ENCODE measurements at places on chromosomes 3 and 15.

DNA sequence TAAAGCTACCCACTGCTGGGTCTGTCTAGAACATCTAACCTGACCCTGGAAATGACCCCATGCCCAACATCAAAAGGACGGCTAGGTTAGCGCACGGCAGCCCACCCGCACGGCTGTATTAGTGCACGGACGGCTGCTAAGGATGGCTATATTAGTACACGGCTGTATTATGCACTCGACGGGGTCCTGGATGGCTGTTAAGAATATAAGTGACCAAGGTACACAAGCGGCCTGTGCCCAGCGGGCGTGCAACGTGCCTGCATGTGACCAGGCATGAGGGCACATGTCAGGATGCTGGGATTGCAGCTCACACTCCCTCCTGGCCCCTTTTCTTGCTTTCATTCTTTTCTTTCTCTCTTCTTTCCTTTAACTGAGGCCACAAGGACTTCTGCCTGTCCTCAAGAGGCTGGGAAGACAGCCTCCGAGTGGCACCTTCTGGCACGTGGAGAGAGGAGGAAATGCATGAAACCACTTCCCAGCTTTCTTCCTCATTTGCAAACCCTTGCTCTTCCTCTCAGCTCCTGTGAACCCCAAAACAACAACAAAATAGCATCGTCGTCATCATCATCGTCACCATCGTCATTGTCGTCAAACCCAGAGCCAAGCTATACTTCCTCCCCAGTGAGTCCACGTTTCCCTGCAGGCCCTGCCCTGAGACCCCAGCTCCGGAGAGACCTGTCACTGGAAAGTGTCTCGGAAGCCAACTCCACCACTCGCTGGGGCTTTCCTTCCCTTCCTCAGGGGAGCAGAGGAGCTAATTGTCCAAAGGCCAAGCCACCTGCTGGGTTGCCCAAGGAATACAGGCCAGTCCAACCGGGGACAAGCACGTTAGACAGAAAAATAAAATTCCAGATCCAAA lies 101.8 kb downstream of the CHSY1 start:
- DNase-seq: no peak

- DNase-seq: no peak
These were observed 514.0 kb downstream of the OCA2 start for GRCh38 chr15:27585041-27585640.

DNA sequence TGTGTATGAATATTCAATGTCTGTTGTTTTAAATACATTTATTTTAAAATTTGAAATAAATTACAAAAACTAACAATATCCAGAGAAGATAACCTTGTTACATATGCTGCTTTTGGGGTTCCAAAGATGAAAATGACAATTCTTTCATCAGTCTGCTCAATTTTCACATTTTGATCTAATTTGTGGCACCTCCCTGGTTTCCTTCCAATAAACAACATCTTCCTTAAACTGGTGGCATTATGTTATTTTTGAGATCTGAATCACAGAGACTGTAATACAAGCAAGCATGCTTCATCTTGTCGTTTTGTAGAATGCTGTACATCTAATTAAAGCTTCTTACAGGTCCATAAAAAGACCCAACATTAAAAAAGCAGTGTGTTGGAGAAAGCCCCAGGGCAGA lies 2.2 kb upstream of the SNRK start:
- no peak for DNase-seq

- no peak for DNase-seq
These were observed 111.6 kb downstream of the ALDH1A2 start for GRCh38 chr15:57953874-57954273.

GRCh38 chr3:120435621-120436020 lies 15.2 kb downstream of the FSTL1 start:
- no peak for DNase-seq

DNA sequence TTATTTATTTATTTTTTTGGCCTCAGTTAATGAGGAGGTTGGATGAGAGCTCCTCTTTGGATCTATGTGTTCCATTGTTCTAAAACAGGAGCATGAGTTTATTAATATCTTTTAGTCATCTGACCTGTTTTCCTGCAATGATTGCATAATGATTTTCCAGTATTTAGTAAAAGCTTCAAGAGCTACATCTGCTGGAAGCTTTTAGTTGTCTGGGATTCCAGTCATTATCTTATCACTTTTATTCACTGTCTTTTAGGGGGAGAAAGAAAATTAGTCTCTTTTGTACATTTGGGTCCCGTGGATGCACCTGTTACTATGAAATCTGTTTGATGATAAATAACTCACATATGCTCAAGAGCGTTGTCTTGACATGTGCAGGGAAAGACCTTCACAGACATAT lies 1270.0 kb downstream of the ROBO1 start:
- no peak for DNase-seq

GRCh38 chr15:67119238-67119846 lies 53.9 kb downstream of the SMAD3 start:
- DNase-seq: no peak

DNA sequence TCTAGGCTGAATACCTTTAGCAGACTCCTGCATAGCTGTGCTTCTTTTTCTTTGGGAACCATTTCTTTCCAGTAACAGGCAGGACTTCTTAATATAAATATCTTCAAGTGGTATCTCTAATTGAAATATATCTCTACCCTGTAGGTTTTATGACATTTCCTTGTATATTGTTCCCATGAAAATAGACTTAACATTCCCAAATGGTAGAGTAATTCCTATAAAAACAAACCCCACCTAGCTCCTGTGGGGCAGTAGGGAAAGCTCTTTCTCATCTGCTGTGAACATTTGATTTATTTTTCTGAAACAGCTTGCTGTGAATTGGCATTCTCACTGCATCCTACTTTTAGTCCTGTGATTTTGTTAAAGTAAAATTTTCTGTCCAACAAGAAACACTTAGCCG lies 20.8 kb downstream of the SELENOT start:
- no peak for DNase-seq

DNA sequence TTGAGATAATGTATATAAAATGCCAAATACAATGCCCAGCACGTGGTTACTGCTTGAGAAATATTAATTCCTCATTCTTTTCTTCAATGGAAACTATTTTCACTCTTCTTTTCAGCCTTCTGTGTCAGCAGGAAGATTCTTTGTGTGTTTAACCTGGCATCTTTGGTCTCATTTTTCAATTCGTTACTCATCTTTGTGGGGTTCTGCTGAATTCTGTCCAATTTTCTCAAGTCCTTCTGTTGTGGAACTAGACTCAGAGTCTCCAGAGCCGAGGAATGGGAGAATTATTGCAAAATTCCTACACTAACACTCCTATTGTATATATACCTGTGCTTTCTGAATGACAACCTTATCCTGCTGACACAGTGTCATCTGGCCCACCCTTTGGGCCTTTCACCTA lies 96.8 kb upstream of the RGMA start:
- DNase-seq: no peak

GRCh38 chr15:81074773-81075172 lies 59.3 kb upstream of the CFAP161 start:
- DNase-seq: no peak

GRCh38 chr15:79773128-79773527 lies 123.7 kb downstream of the MTHFS start:
- DNase-seq: no peak

GRCh38 chr3:141246958-141247301 lies 15.3 kb downstream of the PXYLP1 start:
- no peak for DNase-seq

DNA sequence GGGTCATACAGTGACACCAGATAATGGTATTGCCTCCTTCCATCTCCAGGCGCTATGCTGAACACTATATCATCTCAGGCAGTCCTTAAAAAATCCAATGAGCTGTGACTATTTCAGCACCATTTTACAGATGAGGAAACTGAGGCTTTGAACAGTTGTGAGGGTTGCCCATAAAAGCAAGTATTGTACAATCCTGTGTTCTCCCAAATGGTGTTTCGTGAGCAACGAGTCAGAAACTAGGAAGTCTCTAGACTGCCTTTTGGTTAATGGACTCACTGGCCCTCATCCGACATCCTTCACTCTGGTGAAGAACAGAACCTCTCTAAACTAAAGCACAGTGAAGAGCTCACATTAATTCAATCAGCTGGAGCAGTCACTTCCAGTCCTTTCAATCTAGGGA lies 61.8 kb downstream of the ATP8B4 start:
- DNase-seq: no peak

GRCh38 chr3:101902041-101902440 lies 52.7 kb downstream of the NFKBIZ start:
- DNase-seq: no peak

- no peak for DNase-seq
These were observed 92.0 kb downstream of the IGSF11 start for GRCh38 chr3:118942671-118943070.

DNA sequence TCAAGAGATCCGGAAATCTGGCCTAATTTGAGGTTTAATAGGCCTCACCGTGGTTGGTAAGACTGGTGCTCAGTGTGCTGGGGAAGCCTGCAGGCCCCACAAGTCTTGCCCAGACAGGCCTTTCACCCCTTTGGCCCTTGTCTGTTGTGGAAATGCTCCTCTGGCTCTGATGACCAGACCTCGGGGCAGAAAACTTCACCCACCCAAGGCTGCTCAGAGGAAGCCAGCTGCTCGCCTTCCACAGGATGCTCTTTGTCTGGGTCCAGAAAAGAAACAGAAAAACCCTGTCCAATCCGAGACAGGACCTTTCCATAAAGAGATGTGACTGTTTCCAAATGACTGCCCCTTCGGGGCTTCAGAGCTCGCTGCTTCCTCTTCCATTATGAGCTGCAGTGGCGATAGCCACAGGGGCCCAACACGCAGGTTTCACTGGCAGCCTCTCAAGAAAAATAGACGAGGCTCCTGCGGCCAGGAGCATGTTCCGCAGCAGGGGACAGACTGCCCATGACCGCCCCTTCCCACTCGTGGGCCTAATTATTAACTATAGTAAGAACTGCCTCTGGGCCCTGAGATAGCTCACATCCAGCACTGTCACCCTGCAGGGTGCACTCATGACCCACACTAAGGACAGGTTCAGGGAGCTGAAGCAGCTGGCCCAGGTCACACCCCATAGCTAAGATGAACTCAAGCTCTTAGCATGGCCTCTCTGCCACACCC lies 6.8 kb upstream of the SNX22 start:
- DNase-seq: no peak

- peak; percentile 12 for DNase-seq
These were observed 46.4 kb upstream of the SYNM start for GRCh38 chr15:99058421-99058870.

- no peak for DNase-seq
These were observed 23.1 kb downstream of the SRGAP3 start for GRCh38 chr3:9226326-9226725.

DNA sequence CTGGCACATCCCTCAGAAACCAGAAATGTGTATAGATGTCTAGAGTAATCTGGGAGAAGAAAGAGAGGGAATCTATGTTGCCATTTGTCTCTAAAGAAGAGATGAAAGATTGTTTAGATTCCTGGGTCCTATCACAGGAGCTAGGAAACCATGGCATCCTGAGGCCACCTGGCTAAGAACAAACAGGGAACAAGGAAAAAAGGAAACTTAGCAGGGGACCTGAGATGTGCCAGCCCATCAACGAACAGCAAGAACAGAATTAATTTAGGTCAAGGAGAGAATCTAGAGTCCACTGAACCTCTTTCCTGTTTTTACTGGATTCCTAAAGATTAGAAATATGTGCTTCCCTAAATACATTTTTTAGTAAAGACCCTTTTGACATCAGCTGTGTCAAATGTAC lies 30.3 kb downstream of the IP6K1 start:
- no peak for DNase-seq

- DNase-seq: no peak
These were observed 327.5 kb upstream of the UMPS start for GRCh38 chr3:124402791-124403190.

GRCh38 chr3:160707187-160707794 lies 30.3 kb downstream of the ARL14 start:
- DNase-seq: peak; percentile 40

DNA sequence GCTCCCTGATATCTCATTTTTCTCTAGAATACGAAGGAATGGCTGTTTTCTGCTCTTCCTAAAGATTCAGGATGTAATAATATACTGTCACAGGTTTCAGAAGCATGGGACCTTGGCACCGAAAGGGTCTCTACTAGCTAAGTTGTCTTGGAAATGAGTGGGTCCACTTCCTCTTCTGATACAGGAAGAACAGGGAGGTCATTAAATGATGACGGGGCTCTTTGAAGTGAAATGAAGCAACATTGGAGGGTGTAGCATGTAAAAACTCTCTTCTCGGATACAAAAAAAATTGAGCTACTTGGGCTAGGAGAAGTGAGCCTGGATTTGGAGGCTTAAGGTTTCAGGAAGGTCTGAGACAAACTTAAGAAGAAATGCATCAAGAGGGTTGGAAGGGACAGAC lies 349.8 kb upstream of the TPRG1 start:
- no peak for DNase-seq

DNA sequence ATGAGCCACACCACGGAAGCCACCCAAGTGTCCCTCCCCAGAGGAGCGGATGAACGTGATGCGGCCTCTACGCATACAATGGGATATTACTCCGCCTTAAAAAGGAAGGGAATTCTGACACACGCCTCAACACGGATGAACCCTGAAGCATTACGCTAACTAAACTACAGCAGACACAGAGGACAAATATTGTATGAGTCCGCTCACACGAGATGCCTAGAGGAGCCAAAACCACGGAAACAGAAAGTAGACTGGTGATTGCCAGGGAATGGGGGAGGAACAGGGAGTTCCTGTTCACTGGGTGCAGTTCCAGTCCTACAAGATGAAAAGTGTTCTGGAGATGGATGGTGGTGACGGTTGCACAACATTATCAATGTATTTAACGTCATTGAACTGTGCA lies 32.7 kb downstream of the SRGAP3 start:
- DNase-seq: no peak

- no peak for DNase-seq
These were observed 155.1 kb upstream of the TBL1XR1 start for GRCh38 chr3:177352424-177352823.

GRCh38 chr15:73922186-73923151 lies 3.8 kb upstream of the LOXL1 start:
- DNase-seq: no peak

DNA sequence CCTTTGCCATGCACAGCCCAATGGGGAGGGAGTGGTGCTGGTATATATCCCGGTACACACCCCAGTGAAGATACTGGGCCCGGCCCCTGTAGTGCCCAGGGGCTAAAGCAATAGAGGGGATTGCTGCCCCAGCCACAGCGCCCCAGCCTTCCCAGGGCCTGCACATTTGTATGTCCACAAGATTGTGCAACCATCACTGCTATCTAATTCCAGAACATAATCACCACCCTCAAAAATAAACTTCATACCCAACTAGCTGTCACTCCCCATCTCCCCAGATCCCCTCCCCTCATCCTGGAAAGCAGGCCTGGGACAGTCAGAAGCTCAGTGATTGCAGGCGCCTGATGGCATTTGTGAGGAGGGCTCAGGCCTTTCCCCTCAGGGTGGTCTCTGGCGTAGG lies 13.5 kb downstream of the GNAI2 start:
- no peak for DNase-seq

GRCh38 chr3:63864008-63864964 lies 619 bp downstream of the ATXN7 start:
- DNase-seq: peak; percentile 60

- DNase-seq: no peak
These were observed 89.8 kb downstream of the KLHL25 start for GRCh38 chr15:85704720-85705429.

- DNase-seq: no peak
These were observed 20.9 kb downstream of the LINGO1 start for GRCh38 chr15:77611767-77612166.
